ENCODE measurements at places on chromosomes 4 and X.

DNA sequence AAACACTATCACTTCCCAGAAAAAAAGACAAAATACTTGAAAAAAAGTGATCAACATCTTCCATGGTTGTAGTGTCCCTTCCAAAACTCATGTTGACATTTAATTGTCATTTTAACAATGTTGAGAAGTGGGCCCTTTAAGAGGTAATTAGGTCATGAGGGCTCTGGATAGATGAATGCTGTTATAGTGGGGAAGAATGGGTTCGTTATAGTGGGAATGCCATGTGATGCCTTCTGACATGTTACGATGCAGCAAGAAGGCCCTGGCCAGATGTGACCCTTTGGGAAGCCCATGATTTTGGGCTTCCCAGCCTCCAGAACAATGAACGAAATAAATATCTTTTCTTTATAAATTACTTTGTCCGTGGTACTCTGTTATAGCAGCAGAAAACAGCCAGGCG lies 4.0 kb upstream of the SLC10A6 start:
- DNase-seq: no peak

- DNase-seq: no peak
Observed at GRCh38 chr4:1039493-1040343, 28.3 kb downstream of the FGFRL1 start.

DNA sequence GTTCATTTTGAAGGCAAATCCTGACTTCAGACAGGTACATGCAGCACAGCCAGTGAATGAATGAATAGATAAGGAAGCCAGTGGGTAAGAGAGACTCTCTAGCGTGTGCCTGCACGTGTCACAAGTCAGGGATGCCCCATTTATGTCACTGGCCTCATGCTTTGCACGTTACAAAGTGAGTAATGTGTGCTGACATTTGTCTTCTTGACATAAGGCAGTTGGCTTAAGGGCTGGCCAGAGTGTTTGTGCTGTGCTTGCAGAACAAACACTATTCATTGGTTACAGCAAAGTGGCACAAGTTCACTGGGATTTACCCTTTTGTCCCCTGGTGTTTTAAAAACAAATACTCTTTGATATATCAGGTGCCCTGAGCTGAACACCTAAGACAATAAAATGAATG lies 55.9 kb downstream of the CRMP1 start:
- peak; percentile 50 for DNase-seq

- DNase-seq: no peak
Observed at GRCh38 chr4:8383451-8384160, 56.9 kb downstream of the ACOX3 start.

DNA sequence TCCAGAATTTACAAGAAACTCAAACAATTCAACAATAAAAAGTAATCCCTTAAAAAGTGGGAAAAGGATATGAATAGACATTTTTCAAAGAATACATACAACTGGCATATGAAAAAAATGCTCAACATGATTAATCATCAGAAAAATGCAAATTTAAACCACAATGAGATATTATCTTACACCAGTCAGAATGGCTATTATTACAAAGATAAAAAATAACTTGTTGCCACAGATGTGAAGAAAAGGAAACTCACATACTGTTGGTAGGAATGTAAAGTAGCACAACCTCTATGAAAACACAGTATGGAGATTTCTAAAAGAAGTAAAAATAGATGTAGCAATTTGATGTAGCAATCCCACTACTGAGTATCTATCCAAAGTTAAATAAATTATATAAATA lies 65.1 kb upstream of the DIAPH2 start:
- no peak for DNase-seq

DNA sequence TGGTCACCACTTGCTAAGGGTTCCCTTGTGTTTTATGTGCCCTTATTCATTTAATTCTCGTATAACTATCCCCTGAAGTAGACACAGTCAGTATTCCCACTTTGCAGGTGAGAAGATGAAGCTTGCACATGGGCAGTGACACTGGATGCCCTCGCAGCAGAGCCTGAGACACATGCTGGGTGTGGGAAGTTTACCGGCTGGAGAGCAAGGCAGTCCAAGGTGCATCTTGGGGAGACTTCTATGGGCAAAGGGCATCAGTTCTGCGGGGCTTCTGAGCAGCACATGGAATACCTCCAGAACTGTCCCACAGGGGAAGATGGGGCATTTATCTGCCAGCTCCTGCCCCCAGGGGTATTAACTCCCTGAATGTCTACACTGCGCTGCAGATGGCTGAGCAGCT lies 92.2 kb downstream of the SLC2A9 start:
- no peak for DNase-seq

GRCh38 chrX:145865082-145865481 lies 47.5 kb downstream of the SLITRK2 start:
- DNase-seq: no peak

- DNase-seq: no peak
Observed at GRCh38 chrX:3679669-3680068, 33.8 kb downstream of the PRKX start.

DNA sequence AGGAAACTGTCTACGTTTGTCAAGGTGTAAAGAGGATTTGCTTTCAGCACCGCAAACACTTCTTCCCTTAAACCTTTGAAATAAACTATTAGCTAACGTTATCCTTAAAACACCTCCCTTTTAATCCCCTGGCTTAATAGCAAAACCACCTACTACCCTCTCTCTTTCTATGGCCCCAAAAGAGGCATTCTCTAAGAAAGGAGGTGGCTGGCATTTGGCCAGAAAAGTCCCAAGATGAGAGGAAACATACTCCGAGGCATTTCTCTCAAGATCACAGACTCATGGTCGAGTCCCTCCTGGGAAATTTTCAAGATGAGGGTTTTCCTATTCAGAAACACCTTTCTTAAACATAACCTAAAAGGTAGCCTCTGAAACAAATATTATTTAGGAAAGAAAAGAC lies 60.6 kb upstream of the VCX3B start:
- no peak for DNase-seq

DNA sequence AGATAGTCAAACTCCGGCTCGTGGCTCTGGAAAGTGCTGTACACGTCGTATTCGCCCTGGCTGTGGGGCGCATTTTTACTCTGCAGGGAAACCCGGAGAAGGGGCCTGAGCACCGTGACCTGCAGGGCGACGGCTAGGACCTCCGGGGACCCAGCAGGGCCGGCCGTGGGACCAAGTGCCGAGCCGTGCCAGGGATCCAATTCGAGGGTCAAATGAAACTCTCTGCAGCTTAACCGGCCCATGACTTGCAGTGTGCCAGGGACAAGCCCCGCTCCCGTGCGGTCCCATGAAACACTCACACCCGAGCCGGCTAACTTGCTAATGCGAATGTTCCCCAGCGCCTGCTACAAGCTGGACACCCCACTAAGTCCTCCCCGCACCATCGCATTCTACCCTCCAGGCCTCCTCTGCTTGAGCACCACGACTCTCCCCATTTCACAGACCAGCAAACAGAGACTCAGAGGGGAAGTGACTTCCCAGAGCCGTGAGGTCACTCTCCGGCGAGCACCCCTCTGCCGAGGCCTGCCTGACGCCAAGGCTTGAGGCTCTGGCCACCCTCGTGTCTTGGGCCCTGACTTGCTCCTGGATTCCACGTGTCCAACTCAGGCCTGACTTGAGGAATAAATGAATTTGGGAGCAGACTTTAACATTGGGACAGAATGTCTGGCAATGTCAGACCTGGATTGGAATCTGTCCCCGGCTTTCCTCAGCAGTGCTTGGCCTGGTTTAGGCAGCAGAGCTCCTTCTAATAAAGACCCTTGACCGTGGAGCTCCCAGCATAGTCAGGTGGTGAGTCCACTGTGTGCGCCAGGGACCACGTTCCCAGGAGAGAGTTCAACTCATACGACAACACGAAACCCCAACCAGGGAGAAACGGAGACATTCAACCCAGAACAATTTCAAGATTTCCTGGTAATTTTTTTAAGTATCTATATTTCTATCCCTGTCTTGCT lies 93.6 kb downstream of the PPP2R2C start:
- no peak for DNase-seq

- DNase-seq: peak; percentile 64
Observed at GRCh38 chrX:128728943-128729342, 676.7 kb upstream of the ACTRT1 start.

- no peak for DNase-seq
Observed at GRCh38 chr4:687048-687970, 1.6 kb downstream of the SLC49A3 start.

DNA sequence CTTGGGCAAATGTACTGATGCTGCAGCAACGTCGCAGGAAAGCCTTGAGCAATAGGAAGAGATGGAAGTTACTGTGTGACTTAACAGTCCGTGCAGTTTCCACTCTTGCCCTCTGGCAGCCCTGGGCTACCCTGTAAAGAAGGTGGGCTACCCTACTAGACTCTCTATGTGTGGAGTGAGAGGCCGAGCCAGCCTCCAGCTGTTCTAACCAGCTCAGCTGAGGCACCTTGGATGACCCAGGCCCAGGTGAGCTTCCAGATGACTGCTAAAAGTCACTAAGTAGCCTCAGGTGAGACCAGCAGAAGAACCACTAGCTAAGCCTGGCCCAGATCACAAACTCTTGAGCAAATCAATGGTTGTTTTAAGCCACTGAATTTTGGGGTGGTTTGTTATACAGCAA lies 34.9 kb upstream of the PPP2R2C start:
- no peak for DNase-seq

GRCh38 chr4:1479454-1479853 lies 73.2 kb upstream of the NKX1-1 start:
- no peak for DNase-seq

DNA sequence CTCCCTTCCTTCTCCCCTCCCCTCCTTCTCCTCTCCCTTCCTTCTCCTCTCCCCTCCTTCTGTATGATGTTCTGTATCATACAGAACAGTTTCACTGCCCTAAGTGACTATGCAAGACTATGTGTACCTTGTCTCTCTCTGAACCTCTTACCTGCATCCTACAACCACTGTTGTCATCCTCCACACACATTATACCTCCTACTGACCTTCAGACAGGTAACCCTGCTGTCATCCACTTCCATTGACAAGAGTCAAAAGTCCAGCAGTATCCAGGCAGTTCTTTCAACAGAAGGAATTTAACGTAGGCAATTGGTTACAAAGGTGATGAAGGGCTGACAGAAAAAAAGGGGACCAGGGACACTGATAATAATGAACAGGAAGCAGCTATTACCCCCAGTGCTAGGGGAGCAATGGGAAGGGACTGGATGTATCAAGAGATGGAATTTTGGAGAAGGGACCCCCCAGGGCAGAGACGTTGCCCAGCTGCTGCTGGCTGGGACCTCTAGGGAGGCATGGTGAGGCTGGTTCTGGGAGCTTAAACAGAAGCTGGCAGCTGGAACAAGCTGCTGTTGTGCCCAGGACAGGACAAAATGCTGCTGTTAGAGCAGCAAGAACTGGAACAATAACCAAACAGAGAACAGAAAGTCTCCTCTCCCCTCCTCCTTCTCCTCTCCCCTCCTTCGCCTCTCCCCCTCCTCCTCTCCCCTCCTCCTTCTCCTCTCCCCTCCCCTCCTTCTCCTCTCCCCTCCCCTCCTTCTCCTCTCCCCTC lies 84.7 kb downstream of the DCTD start:
- DNase-seq: no peak

DNA sequence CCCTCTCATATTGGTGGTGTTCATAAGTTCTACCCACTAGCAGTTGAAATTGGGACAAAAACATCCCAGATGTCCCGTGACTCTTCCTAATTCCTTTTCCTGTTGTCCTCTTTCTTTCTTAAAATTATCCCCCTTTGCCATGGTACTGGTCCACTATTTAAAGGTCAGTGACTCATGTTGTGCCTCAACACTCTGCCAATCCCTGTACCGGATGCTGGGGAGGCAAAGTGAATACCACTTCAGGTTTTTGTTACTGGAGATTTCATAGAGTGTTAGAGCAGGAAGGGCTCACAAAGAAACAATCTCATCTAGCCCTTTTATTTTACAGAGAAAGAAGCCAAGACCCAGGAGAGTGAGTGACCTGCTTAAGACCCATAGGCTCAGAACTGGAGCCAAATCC lies 24.6 kb downstream of the SEPTIN11 start:
- DNase-seq: no peak

- DNase-seq: no peak
Observed at GRCh38 chrX:36388901-36389300, 469.4 kb downstream of the CFAP47 start.

GRCh38 chrX:103151799-103152198 lies 58.9 kb upstream of the NXF3 start:
- DNase-seq: no peak

DNA sequence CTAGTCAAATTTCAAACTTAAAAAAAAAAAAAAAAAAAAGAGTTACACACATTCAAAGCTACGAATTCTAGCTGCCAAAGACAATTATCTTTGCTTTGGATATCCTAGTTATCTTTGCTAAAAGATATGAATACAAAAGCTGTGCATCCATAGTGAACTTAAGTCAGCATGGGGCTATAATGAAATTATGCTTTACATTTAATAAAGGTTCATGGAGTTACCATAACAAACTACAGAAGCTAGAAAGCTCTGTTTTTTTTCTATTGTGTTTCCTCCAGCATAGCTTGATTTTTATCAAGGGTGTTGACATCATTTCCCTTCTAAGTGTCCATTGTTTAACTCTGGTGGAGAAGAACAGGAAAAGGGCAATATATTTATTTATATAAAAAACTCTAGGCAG lies 234.1 kb downstream of the ANKRD50 start:
- DNase-seq: no peak

DNA sequence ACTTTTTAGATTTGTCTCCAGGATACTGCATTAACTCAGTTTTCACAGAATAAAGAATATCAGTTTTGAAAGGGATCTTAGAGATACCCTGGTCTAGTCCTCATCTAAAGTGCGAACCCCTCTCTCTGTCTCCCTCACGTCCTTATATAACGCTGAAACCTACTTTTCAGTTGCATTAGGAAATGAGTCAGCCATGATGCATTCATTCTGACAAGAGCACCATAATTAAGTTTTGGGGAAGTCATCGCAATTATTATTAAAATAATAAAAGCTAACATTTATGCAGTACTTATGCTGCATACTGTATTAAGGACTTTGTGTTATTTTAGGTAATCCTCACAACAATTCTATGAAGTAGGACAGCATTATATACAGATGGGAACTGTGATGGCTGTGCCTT lies 116.1 kb downstream of the REELD1 start:
- DNase-seq: no peak

- no peak for DNase-seq
Observed at GRCh38 chr4:3484057-3484973, 21.2 kb downstream of the DOK7 start.

DNA sequence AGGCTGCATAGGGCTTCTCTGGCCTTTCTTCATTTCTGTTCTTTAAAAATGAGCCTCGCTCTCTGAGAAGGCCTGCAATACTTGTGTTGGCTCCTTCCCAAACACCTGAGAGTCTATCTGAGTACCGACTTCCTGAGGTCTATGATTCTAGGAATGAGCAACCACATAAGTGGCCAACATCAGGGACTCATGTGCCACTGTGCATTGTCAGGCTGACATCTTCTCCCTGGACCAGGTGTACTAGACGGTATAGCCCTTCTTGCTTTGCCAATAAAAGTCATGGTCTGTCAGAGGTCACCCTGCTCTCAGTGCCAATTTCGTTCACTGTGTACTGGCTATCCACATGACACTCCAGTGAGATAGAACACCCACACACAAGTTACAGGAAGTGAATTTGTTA lies 67.4 kb upstream of the EPHA5 start:
- DNase-seq: no peak

- no peak for DNase-seq
Observed at GRCh38 chr4:143736861-143737260, 36.4 kb upstream of the FREM3 start.
